Tongue (tissue), 3 donors: ENCODE measurements at places on chromosomes 6 and 20. TPM values are rescaled to one million over a fixed set of nuclear protein-coding genes. Genes with fewer than 3 reads are reported as not detected.

The PI3 gene
- not detected for total RNA-seq

DNA sequence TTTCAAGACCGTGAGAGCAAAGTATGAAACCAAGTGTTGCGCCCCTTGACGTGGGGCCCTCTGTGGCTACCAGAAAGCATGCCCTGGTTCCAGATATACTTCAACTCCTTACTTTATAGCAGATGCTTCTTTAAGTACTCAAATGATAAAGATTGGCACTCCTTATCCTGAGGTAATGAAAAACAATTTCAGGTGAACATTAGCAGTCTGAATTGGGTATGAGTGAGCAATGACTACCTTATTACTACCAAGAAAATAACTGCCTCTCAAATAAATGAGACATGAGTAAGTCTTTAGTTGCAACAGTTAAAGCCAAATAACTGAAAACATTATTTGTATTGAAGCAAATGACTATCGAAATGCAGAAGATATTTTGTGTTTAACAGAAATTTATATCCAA, 408.7 kb downstream of the MMUT start:
- no peak for DNase-seq

DNA sequence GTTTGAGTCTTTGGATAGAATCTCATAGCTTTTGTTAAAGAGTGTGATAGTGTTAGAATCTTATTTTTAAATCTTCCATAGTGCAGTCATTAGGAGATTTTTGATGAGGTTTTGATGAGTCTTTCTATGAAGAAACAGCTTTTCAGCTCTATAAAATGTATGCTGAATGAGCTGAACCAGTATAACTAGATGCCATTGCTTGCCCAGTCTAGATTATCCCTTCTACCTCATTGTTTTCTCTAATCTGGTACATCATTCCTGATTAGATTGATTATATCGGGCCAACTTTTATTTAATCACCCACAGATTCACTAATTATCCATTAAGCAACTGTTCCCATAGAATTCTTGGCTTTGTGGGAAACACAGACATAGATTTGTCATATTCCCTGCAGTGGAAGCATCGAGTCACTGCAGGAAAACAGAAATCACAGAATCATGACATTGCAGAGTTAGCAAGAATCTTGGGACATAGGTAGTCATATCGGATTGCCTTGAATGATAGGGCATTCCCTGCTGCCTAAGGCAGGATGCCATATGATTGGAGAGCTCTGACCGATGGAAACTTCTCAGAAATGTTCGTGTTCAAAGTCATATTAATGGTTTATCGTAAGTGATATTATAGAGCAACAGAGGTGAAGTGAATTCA, 882.7 kb upstream of the FLRT3 start:
- DNase-seq: no peak

DNA sequence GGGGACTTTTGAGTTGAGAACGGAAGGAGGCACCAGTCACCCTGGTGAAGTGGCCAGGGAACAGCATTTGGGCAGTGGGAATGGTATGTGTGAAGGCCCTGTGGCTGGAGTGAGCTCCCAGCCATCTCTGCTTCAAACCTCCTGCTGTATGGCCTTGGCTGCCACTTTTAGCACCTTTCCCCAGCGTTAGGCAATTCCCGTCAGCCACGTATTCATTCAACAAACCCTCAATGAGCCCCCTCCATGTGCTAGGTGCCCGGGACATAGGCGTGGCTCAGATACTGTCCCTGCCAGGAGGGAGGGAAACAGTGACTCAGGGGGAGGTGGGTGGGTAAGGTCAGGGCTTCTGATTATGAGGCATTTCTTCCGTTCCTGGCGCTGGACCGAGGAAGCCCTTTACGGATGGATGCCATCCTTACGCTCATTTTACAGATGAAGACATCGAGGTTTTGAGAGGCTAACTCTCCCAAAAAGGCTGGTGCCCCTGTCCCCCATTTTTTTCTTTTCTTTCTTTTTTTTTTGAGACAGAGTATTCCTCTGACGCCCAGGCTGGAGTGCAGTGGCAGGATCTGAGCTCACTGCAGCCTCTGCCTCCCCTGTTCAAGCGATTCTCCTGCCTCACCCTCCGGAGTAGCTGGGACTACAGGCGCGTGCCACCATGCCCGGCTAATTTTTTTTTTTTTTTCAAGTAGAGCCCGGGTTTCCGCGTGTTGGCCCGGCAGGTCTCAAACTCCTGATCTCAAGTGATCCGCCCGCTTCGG, 37.5 kb downstream of the SRC start:
- no peak for DNase-seq

- no peak for DNase-seq
Measured at GRCh38 chr20:12977328-12978125, 31.2 kb upstream of the SPTLC3 start.

GRCh38 chr20:25273541-25274358, 25.9 kb downstream of the PYGB start:
- peak; percentile 26 for DNase-seq

- DNase-seq: no peak
Measured at GRCh38 chr6:78999737-79000136, 78.3 kb downstream of the PHIP start.

- no peak for DNase-seq
Measured at GRCh38 chr6:149060300-149060984, 257.1 kb upstream of the TAB2 start.

DNA sequence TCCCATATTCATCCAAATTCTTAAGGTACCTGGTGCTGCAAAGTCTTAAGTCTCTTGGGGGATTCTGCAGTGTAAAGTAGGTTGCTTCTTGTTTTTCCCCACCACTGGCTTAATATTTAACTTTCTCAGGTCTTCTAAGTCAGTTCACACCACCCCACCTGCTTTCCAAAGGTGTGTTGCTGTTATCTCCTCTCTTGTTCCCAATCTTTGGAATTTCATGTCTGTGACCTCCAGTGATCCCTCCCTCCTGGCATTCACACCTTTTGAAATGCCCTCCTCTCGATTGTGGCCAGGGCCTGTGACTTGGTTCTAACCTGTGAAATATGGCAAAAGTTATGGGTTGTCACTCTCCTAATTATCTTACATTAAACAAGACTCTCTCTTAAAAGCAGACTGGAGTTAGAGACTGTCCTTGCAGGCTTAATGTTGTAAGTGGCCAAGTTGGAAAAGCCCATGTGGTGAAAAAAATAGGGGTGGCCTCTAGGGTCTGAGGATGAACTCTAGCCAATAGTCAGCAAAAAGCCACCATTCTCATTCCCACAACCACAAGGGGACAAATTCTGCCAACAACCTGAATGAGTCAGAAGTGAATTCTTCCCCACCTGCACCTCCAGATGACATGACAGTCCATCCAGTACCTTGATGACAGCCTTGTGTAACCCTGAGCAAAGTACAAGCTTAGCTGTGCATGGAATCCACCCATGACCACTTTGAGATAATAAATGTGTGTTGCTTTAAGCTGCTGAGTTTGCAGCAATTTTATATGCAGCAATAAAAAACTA, 45.1 kb downstream of the ADGRF1 start:
- no peak for DNase-seq

GRCh38 chr20:13927171-13927570, 63.2 kb downstream of the SEL1L2 start:
- DNase-seq: no peak

DNA sequence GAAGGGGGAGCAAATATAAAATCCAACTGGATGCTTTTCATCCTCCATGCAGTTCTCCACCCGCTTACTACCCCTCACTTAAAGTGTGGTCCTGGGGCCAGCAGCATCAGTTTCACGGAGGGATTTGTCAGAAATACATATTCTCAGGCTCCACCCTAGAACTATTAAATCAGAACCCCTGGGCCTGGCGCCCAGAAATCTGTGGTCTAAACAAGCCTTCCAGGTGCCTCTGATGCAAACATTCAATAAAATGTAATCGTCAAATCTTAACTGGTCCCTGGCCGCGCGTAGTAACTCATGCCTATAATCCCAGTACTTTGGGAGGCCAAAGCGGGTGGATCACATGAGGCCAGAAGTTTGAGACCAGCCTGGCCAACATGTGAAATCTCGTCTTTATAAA, 47.7 kb downstream of the ATXN1 start:
- DNase-seq: no peak

DNA sequence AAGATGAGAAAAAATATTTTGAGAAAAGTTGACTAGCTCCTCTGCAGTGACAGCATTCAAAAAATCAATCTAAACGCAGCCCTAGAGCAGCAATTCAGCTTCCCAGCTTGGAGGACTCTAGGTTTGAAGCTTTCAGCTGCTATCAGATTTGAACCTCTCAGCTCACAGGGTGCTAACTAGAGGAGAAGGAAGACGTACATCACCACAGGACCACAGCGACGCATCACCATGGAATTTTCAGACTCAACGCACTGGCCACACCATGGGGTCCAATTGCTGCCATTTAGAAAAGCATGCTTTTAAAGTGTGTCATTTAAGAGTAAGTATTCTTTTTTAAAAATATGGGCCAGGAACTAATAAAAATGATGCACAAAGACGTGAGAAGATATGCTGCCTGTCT, 45.0 kb upstream of the FUCA2 start:
- no peak for DNase-seq

DNA sequence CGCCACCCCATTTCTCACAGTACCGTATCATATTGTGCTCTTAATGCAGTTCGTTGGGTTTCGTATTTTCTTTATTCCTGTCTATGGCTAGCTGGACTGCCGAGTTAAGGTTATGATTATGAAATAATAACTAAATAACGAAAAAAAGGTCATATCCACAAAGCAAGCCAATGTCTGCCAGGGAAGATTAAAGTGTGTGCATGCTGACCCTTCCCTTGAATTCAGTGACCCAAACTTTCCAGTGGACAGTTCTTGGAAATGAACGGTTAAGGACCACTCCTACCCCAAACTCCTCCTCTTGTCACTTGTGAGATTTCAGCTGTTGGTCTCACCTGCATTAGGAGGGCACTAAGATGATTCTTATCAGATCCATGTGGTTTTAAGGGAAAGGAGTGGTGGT, 171.6 kb downstream of the ZNF217 start:
- DNase-seq: no peak

DNA sequence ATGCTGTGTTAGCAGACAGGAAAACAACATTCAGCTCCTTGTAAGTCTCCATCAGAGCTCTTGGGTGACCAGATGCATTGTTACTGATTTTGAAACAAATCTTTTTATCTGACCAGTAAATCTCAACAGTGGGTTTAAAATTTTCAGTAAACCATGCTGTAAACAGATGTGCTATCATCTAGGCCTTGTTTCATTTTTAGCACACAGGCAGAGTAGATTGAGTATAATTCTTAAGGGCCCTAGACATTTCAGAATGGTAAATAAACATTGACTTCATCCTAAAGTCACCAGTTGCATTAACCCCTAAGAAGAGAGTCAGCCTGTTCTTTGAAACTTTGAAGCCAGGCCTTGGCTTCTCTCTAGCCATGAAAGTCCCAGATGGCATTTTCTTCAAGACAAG, 237.2 kb upstream of the BMP2 start:
- DNase-seq: no peak

GRCh38 chr6:111975466-111975865, 78.4 kb upstream of the CCN6 start:
- no peak for DNase-seq

- no peak for DNase-seq
Measured at GRCh38 chr20:59603176-59603575, 1.2 kb upstream of the PHACTR3 start.

GRCh38 chr6:48109944-48110343, 1.1 kb downstream of the PTCHD4 start:
- no peak for DNase-seq

DNA sequence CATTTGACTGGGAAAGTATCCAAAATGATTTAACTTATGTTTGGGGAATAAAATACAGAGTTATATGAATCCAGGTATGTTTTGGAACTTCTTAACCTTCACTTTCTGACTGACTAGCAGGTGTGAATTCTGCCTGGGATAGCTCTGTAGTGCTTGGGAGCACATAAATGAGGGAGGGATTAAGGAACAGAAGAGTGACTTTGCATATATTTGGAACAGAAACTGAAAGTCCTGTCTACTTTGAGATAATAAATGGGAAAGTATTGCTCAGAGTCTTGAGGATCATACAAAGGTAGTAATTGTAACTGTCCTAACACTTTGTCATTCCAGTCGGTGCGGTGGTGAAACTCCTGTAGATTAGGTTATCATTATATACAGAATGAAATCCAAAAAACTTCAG, 317.6 kb downstream of the RIMS1 start:
- DNase-seq: no peak

DNA sequence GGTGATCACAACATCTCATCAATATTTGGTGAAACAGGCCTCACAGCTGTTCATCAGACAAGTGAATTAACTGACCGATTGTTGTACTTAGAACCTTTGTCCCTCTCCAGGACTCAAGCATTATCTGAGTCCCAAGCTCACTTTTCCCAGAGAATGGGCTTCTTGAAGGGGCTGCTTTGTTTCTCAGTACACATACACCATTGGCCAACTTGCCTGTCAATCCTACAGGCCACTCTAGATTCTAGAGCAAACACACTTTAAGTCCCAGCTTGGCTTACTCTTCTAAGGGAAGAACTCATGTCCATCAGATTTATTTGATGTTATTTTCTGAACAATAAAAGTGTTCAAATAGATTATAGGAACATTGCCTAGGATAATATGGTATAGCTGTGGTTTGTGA, 249.5 kb downstream of the BCKDHB start:
- DNase-seq: no peak

GRCh38 chr6:19013026-19013705, 626.0 kb downstream of the RNF144B start:
- DNase-seq: no peak

DNA sequence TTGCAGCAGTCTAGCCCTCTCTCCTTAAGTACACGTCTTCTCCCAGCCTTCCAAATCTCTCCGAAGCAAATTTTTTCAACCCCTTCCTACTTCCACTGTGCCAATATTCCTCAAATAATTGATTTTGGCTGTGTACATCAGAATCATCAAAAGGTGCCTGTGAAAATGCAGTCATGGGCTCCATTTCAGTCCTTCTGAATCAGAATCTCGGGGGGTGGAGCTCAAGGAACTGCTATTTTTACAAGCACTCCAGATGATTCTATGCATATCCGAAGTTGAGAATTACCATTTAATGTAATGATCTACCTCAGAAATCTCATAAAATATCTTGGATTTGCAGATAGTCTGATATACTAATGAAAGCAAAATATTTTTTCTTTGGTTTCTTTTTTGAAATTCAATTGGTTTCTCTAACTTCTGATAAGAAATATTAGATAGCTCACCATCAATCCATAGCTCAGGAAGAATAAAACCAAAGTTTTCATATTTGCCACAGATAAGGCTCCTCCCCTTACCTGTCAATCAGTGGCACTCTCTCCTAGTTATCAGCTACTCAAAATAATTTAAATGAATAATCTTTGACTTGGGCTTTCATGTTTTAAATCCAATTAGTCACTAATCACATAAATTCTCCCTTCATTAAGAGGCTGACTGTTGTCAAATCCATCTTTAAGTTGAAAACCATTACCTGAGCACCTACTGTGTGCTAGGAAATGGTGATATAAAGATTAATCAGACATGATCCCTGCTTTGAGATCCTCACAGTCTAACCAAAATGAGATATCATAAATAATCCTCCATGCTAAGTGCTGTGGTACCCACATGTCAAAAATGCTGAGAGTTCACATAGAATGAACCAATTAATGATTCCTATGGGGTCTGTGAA, 36.4 kb upstream of the STXBP5 start:
- no peak for DNase-seq
